IMR-90 (cell line): ENCODE measurements at places on chromosomes 5 and 9. TPM values are rescaled to one million over a fixed set of nuclear protein-coding genes. Genes with fewer than 3 reads are reported as not detected.

The SLIT3 gene
- total RNA-seq: 0.18 and 0.28 TPM in 2 replicates

The CHSY3 gene
- 1.3 and 1.4 TPM in 2 replicates for total RNA-seq

GRCh38 chr5:27511061-27511460 is 472.7 kb upstream of the CDH9 start:
- H3K27ac ChIP-seq: no peak overlapping the region
- H3K4me3 ChIP-seq: no peak overlapping the region
- no peaks in the 10 kb centered on the region for H3K36me3 ChIP-seq
- no peaks in the 10 kb centered on the region for H3K4me1 ChIP-seq
- no peaks in the 10 kb centered on the region for H3K27me3 ChIP-seq
- no peak for DNase-seq

DNA sequence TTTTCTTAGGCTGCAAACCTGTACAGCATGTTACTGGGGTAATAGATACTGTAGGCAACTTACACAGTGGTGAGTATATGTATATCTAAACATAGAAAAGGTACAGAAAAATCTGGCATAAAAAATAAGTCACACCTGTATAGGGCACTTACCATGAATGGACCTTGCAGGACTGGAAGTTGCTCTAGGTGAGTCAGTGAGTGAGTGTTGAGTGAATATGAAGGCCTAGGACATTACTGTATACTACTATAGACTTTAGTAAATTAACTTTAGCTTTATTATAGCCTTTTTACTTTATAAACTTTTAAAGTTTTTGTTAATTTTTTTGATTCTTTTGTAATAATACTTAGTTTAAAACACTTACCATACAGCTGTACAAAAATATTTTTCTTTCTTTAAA is 51.3 kb downstream of the DENND4C start:
- H3K4me3 ChIP-seq: no peak overlapping the region
- H3K4me1 ChIP-seq: no peaks in the 10 kb centered on the region
- no peaks in the 10 kb centered on the region for H3K36me3 ChIP-seq
- DNase-seq: no peak
- H3K27me3 ChIP-seq: no peaks in the 10 kb centered on the region

DNA sequence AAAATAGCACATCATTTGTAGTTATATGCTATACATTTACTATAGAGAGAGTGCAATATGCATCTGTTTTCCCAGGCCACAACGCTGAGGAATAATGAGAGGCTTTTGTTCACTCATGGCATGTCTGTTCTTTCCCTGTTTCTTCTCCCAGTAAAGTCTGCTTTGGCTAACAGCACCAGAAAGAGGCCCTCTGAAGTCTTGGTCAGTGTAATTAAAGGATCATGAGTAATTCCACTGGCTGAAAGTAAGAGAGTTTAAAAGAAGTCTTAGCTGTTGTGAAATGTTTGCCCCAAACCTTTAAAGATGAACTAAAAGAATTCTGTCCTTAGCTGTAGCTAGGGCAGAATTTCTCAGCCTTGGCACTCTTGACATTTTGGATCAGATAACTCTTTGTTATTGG is 228.8 kb downstream of the TLE4 start:
- no peaks in the 10 kb centered on the region for H3K36me3 ChIP-seq
- H3K27me3 ChIP-seq: no peaks in the 10 kb centered on the region
- peak; percentile 24 for DNase-seq
- H3K27ac ChIP-seq: no peak overlapping the region

DNA sequence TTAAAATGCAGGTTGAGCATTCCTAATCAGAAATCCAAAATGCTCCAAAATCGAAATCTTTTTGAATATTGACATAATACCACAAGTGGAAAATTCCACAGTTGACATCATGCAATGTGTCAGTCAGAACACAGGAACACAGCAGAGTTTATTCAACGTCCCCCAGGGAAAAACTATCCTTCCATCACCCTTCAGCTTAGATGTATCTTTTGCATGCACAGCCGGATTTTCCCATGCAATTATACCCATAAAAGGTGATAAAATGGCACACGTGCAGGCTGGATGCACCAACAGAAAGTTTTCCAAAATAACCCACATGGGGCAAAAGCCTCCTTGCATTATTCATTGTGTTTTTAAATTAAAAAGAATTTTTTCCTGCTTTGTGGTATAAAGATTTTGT is 71.2 kb downstream of the RAB24 start:
- no peak overlapping the region for H3K27ac ChIP-seq
- no peak overlapping the region for H3K4me3 ChIP-seq
- peaks cover 14% of the 10 kb centered on the region for H3K4me1 ChIP-seq
- peaks cover 8% of the 10 kb centered on the region for H3K36me3 ChIP-seq
